ENCODE measurements at places on chromosomes 16 and 17. TPM values are rescaled to one million over a fixed set of nuclear protein-coding genes. Genes with fewer than 3 reads are reported as not detected.

HSPB9 gene
- not detected for total RNA-seq

GOSR2 gene
- total RNA-seq = 56.1 TPM

LITAFD gene
- not detected for total RNA-seq

PYY gene
- not detected for total RNA-seq

WNT9B gene
- 7.5 TPM for total RNA-seq

EXOC3L1 gene
- total RNA-seq = 3.1 TPM

AANAT gene
- not detected for total RNA-seq

CCDC144A gene
- total RNA-seq = 11.9 TPM

QPRT gene
- total RNA-seq = 7.4 TPM

TPSAB1 gene
- total RNA-seq = 48.3 TPM
